ENCODE measurements at places on chromosomes 6 and 20.

DNA sequence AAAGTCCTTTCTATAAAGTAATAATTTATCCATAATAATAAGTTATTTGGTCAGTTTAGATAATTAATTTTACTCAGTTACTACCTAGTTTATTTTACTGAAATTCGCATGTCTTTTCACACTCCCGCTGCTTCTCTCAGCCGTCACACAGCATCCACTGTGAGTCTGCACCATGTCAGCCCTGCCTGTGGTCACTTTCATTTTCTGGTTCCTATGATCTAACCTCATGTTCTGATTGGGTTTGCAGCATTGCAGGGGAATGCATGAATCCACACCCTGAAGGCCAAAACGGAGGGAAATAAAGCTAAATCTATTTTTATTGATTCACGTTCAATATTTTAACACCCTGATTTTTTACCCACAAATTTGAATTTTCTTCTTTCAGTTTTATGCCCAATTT, 47.4 kb downstream of the PDE10A start:
- DNase-seq, result no peak

DNA sequence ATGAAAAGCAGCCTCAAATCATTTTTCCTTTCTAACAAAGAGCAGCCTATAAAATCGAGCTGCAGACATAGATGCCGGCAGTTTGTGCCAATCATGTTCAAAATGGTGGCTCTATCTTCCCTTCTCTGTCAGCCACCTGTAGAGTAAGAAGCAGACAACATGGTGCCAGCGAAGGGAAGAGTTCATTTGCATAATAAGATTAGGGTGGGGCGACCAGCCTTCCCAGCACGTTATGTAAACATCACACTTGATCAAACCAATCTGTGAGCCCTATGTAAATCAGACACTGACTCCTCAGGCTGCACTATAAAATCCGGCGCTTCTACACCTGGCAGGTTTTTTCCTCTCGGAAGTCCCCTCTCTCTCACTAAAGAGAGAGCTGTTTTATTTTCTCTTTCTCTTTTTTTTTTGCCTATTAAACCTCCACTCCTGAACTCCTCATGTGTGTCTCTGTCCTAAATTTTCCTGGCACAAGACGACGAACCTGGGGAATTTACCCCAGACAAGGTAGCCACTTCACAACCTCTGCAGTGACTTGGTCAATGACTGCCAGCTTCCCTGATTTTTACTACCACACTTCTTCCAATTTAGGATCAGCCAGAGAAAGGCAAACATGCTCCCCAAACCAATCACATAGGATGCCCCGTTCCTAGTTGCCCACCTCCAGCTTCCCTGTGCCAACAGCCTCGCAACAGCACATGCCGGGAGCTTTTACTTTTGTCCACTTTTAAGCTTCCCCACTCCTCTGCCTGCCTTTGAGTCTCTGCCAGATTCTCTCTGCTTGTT, 12.9 kb downstream of the TPMT start:
- no peak for DNase-seq

DNA sequence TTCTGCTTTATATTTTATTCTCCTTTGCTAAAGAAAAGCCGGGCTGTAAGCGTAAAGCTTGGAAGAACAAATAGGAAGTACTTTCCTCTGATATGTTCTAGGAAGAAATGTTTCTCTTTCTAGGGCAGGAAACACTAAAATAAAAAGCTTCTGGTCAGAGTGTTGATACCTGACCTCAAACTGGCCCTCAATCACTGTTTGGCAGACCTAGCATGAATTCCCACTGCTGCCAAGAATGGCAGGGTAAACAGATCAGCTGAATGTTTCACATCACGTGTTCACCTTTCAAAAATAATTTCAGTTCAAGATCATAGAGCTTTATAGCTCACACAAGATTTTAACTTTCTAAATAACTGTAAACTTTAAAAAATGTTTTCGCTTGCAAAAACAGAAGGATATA, 2.9 kb downstream of the MPC1 start:
- no peak for DNase-seq

- DNase-seq, result no peak
These were observed 219.6 kb downstream of the CD83 start for GRCh38 chr6:14337152-14337551.

- no peak for DNase-seq
These were observed 10.9 kb upstream of the MBOAT1 start for GRCh38 chr6:20223141-20223540.

GRCh38 chr6:149134511-149134933, 183.0 kb upstream of the TAB2 start:
- no peak for DNase-seq

DNA sequence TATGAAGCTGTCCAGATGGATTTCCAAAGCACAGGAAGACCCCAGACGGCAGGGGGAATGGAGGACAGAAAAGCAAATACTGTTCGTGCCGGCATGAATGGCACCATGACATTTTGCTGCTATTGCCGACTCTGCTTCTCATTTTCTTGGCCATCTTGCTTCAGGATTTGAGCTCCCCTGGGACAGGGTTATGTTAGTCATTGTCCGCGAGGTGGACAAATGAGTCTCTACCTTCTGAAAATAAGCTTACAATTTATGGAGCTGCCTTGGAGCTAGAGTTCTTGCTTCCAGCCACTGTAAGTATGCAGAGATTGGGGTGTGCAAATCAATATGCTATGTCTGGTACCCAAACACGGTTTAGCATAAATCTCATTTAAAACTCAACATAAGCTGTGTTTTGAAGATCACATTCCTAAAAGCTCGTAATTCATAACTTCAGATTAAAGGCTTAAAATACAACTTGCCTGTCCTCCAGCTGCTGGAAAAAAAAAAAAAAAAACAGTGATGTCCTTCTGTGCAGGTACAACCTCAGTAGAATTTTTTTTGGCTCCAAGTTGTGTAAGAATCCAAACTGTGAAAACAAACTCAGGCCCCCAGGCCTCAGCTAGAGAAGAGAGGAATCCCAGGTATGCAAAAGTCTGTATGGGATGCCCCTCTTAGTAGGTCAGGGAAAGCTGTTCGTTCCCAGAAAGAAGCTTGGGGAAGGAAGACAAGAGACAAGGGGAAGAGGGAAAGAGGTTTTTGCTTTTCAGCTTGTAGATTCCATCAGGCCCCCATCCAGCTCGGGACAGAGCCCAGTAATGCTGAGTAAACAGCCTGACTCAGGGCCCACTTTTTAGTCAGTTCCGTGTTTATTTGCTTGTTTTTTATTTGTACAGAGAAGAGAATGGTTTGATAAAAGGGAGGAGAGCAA, 184.2 kb upstream of the FOXA2 start:
- DNase-seq, result no peak

- no peak for DNase-seq
These were observed 149.4 kb upstream of the B3GAT2 start for GRCh38 chr6:71106276-71106675.

DNA sequence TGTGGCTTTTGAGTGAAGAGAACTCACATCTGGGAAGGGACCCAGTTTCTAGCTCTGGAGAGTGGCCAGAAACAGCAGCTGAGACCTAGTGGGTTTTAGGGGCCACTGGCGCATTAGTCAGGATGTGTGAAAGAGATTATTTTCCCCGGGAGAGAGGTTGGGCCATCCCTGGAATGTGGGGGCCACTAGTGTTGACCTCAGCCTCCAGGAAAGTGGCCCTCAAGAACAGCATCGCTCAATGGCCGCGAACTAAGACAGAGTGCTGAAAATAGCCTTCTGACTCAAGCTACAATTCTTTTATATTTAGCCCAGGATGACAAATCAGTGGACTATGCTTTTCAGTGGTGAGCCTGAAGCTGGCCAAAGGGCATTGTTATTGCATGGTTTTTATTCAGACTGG, 210.4 kb upstream of the RNF24 start:
- DNase-seq, result no peak

- no peak for DNase-seq
These were observed 229.9 kb downstream of the ADGRG6 start for GRCh38 chr6:142531727-142532126.

- DNase-seq, result no peak
These were observed 555.6 kb downstream of the CD83 start for GRCh38 chr6:14673201-14673600.

- no peak for DNase-seq
These were observed 790 bp upstream of the E2F1 start for GRCh38 chr20:33686984-33687366.

- no peak for DNase-seq
These were observed 26.8 kb downstream of the BHLHE23 start for GRCh38 chr20:62979876-62980373.

- DNase-seq, result no peak
These were observed 76.8 kb upstream of the ARMC2 start for GRCh38 chr6:108771421-108771820.

DNA sequence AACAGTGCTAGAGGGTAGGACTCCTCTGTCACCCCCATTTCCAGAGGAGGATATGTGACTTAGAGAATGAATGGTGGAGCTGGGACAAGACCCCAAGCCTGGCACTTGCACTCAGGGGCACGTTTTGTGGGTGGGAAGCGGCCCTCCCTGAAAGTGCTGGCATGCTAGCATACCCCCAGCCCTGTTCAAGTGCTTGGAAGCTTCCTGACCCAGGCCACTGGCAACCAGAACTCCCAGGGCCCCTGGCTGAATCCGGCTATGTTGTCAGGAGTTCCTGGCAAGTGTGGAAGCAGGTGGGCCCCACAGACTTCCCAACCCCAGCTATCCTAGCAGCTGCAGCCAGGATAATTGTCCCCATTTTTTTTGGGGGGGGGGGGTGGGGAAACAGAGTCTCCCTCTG, 35.6 kb upstream of the TGM2 start:
- no peak for DNase-seq

- no peak for DNase-seq
These were observed 209.2 kb upstream of the ASCC3 start for GRCh38 chr6:101090281-101090680.

- no peak for DNase-seq
These were observed 132.2 kb downstream of the SNX5 start for GRCh38 chr20:17836303-17836861.

GRCh38 chr20:47921408-47921807, 136.1 kb upstream of the SULF2 start:
- no peak for DNase-seq

DNA sequence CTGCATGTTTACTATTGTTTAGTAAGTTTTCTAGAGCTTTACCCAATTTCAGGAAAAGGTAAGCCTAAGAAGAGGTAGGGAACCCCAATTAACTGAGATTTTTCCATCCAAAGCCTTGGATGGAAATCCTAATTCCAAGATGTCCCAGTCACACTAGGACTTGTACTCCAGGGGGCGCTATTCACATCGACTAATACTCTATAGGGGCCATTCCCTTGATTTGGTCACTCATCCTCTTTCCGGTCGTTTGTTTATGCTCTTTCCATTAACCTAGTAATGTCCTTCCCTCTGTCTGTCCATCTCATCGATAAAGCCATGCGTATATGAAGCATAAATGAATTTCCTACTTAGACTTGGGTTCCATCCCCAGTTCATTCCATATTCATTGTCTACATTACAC, 80.8 kb upstream of the FUCA2 start:
- DNase-seq, result no peak

DNA sequence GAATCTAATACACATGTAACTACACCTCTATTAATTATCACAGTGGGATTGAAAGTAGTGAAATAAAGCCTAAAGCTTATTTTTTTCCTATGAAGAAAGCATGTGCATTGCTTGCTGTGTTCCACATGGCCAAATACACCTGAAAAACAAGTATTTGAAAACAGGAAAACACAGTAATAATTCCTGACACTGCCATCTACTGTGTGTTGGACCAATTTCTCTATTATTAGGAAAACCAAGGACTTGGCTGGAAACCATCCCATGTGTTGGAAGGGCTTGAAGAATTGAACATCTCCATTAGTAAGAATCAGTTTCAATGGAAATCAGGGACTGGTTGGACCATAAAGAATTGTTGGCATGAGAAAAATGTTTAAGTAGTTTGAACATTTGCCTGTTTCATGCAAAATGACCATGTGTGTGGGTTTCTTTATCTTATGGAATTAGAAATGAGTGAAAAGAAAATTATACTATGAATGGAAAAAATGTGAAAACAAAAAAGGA, 124.1 kb downstream of the PHF3 start:
- DNase-seq, result no peak

- DNase-seq, result no peak
These were observed 11.1 kb downstream of the TMEM74B start for GRCh38 chr20:1173698-1174097.

GRCh38 chr6:158977382-158977781, 22.6 kb downstream of the RSPH3 start:
- no peak for DNase-seq

DNA sequence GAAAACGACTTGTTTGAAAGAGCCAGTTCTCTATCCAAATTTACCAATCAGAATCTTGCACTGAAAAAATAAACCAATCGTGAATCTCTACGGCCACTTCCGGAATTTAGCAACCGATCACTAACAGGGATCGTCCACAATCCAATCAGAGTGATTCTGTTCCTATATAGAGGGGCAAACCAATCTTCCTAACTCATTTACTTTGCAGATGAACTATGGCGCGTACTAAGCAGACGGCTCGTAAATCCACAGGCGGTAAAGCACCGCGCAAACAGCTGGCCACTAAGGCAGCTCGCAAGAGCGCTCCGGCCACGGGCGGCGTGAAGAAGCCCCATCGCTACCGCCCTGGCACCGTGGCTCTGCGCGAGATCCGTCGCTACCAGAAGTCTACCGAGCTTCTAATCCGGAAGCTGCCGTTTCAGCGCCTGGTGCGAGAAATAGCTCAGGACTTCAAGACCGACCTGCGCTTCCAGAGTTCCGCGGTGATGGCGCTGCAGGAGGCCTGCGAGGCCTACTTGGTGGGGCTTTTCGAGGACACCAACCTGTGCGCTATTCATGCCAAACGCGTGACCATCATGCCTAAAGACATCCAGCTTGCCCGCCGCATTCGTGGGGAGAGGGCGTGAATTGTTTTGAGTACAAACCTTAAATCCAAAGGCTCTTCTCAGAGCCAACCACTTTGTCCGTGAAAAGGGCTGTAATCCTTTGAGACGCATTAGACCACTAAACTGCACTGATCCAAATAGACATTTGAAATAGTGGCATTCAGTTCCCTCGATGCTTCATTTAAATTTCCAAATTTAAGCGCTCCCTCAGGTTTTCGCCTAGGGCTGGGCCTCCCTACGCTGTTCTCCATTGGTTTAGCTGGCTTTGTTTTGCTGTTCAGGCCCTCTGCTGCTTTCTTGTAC, 138.0 kb downstream of the HFE start:
- DNase-seq, result peak; percentile 67

GRCh38 chr6:26422329-26422728, 18.0 kb upstream of the BTN3A3 start:
- DNase-seq, result no peak

DNA sequence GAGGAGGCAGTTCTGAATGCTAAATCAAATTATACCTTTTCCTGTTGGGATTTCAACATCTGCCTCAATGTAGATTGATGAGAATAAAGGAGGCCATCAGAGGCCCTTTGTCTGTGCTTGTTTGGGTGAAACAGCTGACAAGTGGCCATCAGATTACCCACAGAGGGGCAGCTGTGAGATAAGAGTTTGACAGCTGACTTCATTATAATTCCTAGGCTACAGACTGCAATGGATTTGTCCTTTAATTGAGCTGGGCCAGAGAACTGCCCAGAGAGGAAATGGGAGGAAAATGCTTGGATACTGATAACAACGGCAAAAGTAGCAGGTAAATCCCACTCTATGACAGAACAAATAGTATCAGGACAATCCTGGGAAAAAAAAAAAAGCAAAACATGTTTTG, 649.4 kb downstream of the HDGFL1 start:
- no peak for DNase-seq

- peak; percentile 47 for DNase-seq
These were observed 9.1 kb upstream of the SHLD1 start for GRCh38 chr20:5741089-5741488.

Measured in NCI-H187 treated with DMSO at 0.1 percent for 48 hours (cell line).